ENCODE measurements at places on chromosomes 12 and 14. TPM values are rescaled to one million over a fixed set of nuclear protein-coding genes. Genes with fewer than 3 reads are reported as not detected.

Gene IL23A
- 0.49 TPM for total RNA-seq

- DNase-seq = no peak
Measured at GRCh38 chr12:49518914-49519573, 19.8 kb upstream of the KCNH3 start.

DNA sequence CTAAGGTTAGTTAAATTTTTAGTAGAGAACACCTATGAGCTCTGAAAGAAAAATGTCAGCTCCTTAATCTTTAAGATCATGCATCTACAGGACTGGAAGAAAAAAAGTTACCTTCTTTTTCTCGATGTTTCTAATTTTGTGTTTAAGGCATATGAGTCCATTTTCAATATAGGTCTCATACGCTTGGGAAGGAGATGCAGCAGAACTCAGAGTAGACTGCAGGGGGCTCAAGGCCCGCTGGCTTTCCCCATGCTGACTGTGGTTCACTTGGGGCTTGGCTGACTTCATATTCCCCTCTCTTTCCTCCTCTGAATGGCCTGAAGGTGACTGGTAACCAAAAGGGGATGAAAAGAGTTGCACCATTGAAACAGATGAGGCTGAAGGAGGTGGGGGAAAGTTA, 1.5 kb downstream of the CAPRIN2 start:
- DNase-seq = no peak

- DNase-seq = no peak
Measured at GRCh38 chr12:12210983-12211382, 55.9 kb downstream of the LRP6 start.

- no peak for DNase-seq
Measured at GRCh38 chr12:78885466-78885865, 20.9 kb downstream of the SYT1 start.

DNA sequence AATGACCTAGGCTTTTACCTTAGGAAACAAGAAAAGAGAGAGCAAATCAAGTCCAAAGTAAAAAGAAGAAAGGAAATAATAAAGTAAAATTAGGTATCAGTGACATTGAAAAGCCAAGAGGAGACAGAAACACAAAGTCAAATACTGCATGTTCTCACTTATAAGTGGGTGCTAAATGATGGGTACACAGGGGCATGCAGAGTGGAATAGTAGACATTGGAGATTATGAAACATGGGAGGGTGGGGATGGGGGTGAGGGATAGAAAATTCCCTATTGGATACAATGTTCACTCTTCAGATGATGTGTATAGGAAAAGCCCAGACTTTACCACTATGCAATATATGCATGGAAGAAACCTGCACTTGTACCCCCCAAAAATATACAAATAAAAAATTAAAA, 35.1 kb upstream of the CLMN start:
- no peak for DNase-seq

Gene INHBE
- 0.23 TPM for total RNA-seq

Gene VCPKMT
- 6.4 TPM for total RNA-seq

GRCh38 chr14:41597647-41598046, 9.0 kb upstream of the LRFN5 start:
- no peak for DNase-seq

DNA sequence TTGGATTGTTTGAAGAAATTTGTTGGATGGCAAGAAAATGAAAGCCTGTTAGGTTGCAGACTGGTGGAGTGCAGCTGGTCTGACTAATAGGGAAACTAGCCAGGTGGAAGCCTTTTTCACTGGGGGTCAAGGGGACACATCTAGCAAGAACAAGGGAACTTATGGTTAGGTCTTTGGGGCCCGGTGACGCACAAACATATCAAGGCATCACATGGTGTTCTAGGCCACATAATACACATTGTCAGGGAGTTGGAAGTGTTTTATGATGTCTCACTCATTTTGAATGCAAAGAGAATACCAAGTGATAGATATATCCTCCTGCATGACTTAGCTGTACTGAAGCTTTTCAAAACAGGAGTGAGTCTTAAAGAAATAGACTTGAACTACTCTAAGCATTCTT, 351.2 kb downstream of the KCNH5 start:
- DNase-seq = no peak

- no peak for DNase-seq
Measured at GRCh38 chr14:48323665-48324064, 648.3 kb upstream of the MDGA2 start.

Data from ureter (tissue), 1 donor.